Neuronal stem cell (in vitro differentiated cells): ENCODE measurements at places on chromosomes 4 and X.

DNA sequence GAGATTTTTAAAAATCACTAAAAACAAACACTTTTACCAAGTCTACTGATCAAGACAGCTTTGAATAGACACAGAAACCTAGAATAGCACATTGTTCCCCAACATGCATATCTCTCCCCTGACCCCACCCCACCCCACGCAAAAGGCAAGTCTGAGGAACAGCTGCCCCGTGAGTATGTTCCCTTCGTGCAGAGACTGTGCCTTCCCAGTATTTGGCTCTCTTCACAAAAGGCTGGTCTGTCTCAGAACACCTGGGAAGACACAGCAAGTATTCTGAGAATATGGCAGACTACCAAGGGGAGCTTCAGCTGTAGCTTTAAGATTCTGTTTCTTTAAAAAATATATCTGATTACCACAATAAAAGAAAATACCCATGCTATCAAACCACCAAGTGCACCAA lies 134.0 kb downstream of the SH3KBP1 start:
- no peak for DNase-seq

- no peak for DNase-seq
Measured at GRCh38 chrX:118865231-118865630, 41.6 kb downstream of the ZCCHC12 start.

- peak; percentile 6 for DNase-seq
Measured at GRCh38 chr4:74365761-74366160, 816 bp downstream of the EREG start.

DNA sequence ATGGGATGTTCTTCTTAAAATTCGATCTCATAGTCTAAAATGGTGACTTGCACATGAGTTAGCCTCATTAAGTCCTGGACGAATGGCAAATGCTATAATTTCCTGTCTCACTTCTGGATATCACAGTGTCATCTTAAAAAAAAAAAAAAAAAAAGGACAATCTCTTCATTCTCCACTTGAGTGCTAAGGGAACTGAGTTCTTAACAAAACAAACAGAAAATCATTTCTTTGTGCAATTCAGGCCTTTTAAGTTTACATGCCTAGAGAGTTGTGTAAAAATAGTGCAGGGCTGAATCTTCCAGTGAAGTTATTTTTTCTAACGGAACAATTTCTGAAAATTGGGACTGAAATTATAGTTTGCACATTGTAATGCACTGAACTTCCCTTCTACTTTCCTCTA lies 122.8 kb upstream of the FAT1 start:
- DNase-seq: no peak

- no peak for DNase-seq
Measured at GRCh38 chr4:80154545-80154933, 42.8 kb upstream of the PRDM8 start.

DNA sequence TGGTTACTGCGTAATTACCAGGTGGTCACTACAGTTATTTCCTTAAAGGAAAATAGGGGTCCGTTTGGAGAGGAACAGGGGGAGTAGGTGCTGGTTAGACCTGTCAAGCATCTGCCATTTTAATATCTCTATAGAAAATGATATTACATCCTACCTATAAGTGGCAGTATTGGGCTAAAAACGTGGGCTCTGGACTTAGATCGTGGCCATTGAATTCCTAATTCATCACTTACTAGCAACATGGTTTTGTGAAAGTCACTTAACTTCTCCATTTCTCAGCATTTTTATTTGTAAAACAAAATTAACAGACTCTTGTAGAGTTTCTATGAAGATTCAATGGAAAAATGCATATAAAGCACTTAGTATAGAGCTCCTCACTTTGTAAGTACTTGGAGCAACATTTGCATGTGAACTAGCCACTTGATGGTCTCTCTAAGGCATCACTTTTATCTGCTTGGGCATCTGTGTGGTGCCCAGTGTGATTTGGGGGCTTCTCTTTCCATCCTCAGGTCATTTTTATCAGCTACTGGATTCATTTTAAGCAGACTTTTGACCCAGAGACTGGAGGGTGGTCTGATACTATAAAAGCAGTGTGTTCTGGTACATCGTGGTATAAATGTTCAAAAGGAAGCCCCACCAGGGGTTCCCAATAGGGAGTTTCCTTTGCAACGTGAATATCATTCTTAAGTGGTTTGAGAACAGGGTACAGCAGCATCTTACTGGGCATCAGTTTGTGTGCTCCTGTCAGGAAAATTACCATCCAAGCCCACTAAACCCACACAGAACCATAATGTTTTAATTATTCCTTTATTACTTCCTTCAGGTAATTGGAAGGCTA lies 42.7 kb upstream of the RASSF6 start:
- DNase-seq: no peak

DNA sequence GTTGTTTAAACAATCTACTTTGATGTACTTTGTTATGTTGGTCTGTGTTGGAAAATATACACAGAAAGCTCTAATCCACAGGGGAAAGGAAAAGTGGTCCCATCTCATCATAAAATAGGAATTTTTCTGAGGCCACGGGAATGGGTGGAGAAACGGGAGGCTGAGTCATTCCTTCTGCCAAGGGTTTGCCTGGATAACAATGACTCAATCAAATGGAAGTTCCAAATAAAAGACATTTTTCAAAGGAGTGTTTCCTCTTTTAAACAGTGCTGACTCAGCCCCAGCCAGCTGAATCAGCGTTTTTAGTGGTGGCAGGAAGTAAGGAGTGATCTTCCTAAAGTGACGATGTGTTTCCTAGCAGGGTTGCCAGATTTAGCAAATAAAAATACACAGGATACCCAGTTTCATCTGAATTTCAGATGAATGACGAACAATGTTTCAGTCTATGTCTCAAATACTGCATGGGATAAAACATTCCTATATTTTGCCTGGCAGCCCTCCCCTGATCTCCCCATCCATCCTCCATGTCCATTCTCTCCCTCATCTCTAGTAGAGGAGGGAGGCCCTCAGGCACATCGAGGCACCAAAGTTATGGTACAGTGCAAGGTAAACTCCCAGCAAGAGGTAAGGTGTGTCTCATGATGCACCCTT lies 345.4 kb upstream of the GATB start:
- DNase-seq: no peak

- DNase-seq: no peak
Measured at GRCh38 chrX:41386222-41386990, 52.4 kb downstream of the DDX3X start.

GRCh38 chrX:110146521-110146920 lies 143.6 kb downstream of the TMEM164 start:
- DNase-seq: peak; percentile 31

- DNase-seq: no peak
Measured at GRCh38 chrX:124212622-124213021, 119.8 kb upstream of the TEX13D start.

DNA sequence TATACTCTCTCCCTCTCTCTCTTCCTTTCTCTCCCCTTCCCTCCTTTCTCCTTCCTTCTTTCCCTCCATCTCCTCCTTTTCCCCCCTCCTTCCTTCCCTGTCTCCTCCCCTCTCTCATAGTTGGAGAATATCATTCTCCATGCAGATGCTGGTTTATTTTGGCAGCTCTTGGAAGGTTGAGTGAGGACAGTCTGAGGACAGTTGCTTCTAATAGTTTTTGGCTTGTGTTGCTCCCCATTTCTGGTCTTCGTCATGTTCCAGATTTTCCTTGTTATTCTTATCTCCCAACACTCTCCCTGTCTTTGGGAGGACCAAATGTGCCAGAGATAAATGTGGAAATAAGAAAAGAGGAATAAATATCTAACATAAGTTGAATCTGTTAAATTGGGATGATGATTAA lies 263.0 kb downstream of the FRMPD4 start:
- no peak for DNase-seq

- no peak for DNase-seq
Measured at GRCh38 chr4:87530229-87530628, 1.1 kb upstream of the SPARCL1 start.

GRCh38 chr4:54728368-54728767 lies 70.6 kb downstream of the KIT start:
- no peak for DNase-seq

GRCh38 chr4:59748433-59748832 lies 1451.7 kb upstream of the ADGRL3 start:
- DNase-seq: no peak

- DNase-seq: no peak
Measured at GRCh38 chr4:89308161-89308500, 531 bp upstream of the GPRIN3 start.

GRCh38 chr4:17030543-17030942 lies 132.1 kb upstream of the LDB2 start:
- no peak for DNase-seq

GRCh38 chr4:111847296-111848008 lies 297.8 kb upstream of the FAM241A start:
- DNase-seq: no peak

- DNase-seq: peak; percentile 56
Measured at GRCh38 chr4:82201805-82202641, 171.8 kb downstream of the HNRNPD start.

DNA sequence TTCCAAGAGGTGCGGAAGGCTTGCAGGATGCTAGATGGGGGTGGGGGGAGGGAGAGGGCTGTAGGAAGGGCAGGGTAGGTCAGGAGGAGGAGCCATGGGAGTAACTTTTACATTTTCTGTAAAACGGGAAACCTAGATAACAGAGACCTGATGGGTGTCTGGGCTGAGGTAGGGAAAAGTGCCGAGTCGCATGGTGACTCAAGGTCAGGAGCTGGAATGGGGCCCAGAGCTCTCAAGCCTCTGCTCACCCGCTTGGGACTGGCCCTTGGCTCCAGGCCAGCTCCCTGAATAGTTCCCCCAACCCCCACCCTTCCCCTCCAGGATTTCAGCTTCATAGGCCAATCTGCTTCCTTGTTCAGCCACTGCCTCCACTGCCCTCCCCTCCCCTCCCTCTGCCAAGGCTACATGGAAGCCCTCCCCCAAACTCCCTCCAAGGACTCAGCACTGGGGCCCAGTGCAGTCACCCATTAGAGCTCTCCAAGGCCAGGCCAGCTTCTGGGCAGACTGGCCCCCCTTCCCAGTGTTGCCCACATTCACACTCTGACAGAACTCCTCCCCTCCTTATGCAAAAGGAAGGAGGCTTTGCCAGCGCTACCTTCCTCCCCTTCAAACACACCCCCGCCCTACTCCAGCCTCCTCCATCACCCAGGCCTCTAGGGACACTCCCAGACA lies 43.6 kb downstream of the TSC22D3 start:
- no peak for DNase-seq

DNA sequence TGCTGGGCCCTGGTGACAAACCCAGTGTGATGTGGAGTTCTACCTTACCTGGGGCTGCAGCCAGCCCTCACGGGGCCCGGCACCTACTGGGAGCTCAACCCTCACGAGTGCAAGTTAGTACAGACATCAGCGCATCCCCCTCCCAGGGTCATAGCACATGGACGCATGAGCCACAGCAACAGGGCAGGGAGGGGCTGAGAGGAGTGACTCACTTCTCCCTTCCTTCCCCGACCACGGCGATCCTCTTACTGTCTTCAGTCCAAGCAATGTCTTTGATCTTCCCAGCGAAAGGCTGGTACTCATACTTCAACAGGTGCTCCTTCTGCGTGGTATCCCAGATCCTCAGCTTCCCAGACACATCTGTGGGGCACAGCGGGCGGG lies 17.8 kb downstream of the WDR1 start:
- no peak for DNase-seq

DNA sequence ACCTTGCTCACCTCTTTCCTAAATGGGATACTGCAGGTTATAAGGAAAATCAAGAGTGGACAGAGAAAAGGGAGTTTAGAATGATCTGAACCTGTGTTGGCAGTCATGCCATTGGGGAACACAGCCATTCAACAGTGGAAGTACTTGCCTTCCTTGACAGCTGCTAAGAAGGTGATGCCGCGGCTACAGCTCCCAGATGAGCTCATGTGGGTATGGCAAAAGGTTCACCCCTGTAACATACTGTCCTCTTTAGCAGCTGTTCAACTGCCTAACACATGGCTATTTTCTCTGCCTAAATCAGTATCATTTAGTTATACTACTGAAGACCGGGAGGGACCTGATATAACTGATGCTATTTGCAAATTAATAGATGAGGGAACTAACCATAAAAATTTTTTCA lies 76.8 kb downstream of the DCHS2 start:
- no peak for DNase-seq

GRCh38 chr4:41028392-41029076 lies 185.8 kb downstream of the APBB2 start:
- DNase-seq: no peak

DNA sequence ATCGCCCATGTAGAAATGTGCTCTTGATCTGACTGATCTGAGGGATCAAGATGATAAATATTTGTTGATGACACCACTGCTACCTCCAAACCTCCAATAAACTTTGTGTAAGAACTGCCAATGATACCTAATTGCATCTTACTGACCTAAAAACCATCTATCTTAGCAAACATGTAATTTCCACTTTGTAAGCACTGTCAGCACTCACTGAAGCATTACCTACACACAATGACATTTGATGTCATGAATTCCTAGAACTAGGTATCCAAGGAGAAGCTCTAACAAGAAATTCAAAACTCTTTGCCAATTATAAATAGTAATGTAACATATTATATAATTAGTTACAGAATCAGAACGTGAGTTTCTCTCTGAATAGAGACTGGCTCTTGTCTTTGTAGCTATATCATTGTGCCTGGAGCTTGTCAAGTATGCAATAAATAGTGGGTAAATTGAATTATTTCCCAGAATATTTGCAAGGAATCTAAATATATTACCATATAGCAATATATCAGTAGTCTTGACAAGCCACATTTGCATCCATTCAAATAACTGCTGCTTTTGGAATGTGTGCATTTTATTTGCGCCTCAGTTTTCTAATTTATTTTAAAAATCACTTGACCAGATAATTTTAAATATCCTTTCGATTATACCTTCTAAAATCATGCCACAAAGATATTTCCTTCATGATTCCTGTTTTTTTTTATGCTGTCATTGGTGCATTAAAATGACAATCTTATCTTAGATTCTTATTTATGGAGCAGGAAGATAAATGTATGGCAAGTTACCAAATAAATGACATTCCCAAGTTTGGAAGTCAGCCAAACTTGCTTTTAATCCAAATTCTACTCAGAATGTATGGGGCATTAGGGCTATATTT lies 232.3 kb upstream of the NEIL3 start:
- no peak for DNase-seq

- DNase-seq: no peak
Measured at GRCh38 chr4:47615385-47615784, 130.3 kb downstream of the ATP10D start.

DNA sequence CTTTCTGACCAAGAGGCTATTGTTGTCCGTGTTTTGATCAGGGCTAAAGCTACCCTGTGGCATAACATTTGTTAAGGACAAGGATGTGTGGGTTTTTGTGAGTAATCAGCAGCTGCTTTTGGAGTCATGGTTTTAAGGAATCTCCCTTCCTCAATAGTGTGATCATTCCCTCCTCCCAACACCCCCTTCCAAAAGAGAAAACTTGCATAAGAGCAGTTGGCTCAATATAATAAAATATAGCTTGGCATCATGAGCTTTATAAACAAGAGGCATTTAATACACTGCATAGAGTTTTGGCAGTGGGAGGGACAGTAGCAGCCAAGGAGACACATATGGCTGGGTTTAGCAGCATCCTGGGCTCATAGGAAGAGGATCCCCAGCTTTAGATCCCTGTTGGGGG lies 84.7 kb downstream of the NHS start:
- DNase-seq: no peak
